ENCODE measurements at places on chromosomes 5 and 9.

DNA sequence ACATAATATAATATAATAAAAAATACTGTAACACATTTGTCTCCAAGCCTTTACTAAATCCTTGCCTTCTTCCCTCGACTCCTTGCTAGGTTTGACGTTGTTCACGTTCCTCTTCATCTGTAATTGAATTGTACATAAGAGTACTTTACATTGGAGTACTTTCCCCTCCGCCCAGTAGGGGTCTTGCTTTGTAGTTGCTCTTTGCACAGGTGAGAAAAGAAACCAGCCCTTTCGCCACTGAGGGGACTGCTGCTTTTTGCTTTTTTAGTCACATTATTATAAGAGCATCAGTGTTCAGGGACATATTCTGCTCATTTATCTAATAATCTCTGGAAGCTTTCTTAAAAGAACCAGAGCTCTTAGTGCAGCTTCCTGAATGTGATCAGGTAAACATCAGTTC lies 115.0 kb downstream of the CETN3 start:
- no peak for DNase-seq

GRCh38 chr5:141402553-141403243 lies at the start of gene PCDHGA9:
PCDHGA9 (plus strand) TSS chr5:141402778; CDS start chr5:141402953, 175 bp downstream.
- DNase-seq, result no peak

- DNase-seq, result no peak
Observed at GRCh38 chr9:94482110-94482509, 72.8 kb upstream of the PCAT7 start.

- DNase-seq, result no peak
Observed at GRCh38 chr5:175436359-175436758, 7.6 kb downstream of the DRD1 start.

- no peak for DNase-seq
Observed at GRCh38 chr5:141680751-141681201, 1.3 kb downstream of the ARAP3 start.

- DNase-seq, result no peak
Observed at GRCh38 chr5:84303315-84303714, 81.4 kb downstream of the EDIL3 start.

- DNase-seq, result no peak
Observed at GRCh38 chr5:157562111-157562581, 13.4 kb downstream of the ADAM19 start.

DNA sequence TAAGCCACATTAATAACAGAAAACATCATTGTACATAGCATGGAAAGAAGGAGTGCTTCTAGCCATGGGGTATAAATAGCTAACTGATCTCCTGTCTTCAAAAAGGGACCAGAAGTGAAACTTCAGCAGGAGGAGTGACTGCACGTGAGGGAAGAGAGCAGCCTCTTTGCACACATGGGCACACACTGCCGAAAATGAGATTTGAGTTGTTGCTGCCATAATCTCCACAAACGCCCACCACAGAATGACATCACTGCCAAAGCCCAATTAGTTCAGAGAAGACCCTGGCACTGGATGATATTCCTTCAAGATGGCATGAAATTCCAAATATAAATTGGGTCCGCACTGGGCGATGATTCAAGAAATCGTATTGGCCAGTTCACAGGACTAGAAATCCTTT lies 238.9 kb upstream of the NR4A3 start:
- no peak for DNase-seq

DNA sequence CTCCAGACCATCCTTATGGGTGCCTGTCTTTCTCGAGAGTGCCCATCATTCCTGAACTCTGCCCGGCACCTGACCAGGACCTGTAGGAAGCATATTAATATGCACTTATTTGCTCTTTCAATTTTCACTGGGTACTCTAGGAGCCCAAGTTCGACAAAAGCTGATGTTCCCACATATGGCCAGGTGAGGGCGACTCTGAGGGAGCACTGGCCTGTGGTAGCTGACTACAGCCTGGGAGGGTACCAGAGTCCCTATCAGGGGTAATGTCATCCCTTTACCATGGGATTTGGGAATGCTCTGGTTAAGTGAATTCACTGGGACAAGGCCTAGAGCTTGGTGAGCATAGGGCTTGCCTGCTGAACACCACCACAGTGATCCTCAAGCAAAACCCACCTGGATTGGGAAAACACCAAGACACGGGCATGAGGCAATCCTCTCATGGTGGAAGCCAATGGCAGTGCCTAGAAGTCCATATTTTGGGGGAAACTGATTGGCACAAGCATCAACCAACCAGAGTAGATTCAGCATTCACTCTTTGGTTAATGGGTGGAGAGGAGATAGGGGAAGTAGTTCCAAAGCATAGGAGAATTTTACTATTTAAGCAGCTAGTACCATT lies 112.2 kb downstream of the MTX3 start:
- no peak for DNase-seq

GRCh38 chr9:36798350-36799065 lies 225.8 kb downstream of the MELK start:
- DNase-seq, result no peak

GRCh38 chr9:111037708-111038330 lies 451 bp downstream of the LPAR1 start:
- DNase-seq, result no peak

- DNase-seq, result no peak
Observed at GRCh38 chr5:173592050-173592669, 24.3 kb downstream of the BOD1 start.

GRCh38 chr5:148855249-148856008 lies 29.0 kb downstream of the ADRB2 start:
- DNase-seq, result no peak

- no peak for DNase-seq
Observed at GRCh38 chr5:10745133-10745532, 15.9 kb downstream of the DAP start.

DNA sequence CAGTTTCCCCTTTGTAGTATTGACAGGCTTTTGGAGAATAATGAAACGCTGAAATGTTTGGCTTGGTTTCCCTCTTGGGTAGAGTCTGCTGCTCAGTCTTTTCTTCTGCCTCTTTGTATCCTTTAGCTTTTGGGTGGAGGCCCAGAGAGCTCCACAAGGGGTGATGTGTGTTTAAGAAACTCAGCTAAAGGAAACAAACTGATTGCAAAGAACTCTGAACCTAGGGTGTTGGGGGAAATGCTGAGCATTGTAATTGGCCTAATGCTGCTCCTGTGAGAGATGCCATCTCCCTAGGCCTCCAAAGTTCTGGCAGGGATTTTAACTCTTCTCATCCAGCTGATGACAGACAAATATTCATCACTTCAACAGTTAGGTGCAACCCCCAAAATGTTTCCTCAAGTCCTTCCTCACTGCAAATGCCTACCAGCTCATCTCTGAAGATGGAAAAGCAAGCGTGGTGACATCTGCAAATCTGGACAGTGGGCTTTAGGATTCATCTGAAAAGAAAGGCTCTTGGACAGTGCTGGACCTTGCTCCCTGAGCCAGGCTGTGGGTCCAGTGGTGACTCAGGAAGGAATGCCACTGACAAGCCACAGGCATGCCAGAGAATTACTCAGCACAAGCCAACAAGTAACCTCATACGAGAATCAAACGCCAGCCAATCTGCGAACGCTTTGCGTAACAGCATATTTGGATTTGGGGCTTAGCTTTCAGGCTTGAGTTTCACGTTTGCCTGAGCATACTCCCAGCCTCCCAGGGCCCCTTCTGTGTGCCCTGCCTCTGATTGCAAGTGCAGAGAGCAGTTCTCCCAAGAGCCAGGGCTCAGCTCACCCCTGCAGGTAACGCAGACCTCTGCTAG lies 30.5 kb upstream of the ZSWIM6 start:
- DNase-seq, result no peak

DNA sequence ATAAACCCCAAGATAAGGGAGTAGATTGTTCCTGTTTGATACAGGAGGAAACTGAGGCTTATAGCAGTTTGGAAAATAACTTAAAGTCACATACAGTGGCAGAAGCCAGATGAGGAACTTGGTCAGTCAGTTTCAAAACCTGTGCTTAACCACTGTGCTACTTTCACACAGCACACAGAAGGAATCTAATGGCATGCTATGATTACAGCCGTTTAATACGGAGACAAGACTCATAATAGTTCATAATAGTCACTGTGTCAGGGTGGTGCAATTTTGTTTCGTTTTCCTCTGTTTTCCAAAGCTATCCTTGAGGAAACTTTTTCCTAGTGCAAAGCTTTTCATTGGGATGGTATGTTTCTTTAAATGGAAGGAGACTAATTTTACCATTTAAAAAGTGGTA lies 112.3 kb downstream of the GCNT1 start:
- no peak for DNase-seq

GRCh38 chr5:134659456-134659855 lies 10.9 kb downstream of the SEC24A start:
- DNase-seq, result no peak

GRCh38 chr9:115088860-115089259 lies 29.1 kb downstream of the TNC start:
- DNase-seq, result no peak

GRCh38 chr9:31824860-31825259 lies 559.6 kb upstream of the ACO1 start:
- no peak for DNase-seq

DNA sequence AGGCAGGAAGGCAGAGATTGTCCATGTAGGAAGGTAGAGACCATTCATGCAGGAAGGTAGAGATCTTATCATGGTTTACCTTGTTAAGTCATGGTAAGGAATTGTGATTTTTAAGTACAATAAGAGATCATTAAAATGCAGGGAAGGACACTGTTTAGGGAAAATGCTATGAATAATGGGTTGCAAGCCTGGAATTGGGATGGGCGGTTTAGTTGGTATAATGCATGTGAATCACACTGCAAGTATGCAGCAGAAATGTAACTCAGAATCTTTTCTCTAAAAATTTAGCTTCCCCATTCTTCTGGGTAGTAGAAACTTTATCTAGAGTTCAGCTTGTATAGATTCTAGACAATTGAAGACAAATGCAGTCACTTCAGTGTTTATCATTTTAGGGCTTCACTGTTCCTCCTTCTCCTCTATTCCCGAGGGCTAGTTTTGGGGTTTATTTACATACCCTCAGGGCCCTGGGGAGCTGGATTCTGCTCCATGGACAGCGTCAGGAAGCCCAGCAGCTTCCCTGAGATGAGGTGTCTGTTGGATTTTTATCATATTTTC lies 212.0 kb downstream of the SREK1 start:
- DNase-seq, result no peak

- DNase-seq, result no peak
Observed at GRCh38 chr9:129287619-129288305, 109.7 kb upstream of the IER5L start.

- no peak for DNase-seq
Observed at GRCh38 chr5:146586752-146587151, 70.8 kb upstream of the GPR151 start.

- DNase-seq, result no peak
Observed at GRCh38 chr5:144328980-144329379, 158.3 kb downstream of the KCTD16 start.

DNA sequence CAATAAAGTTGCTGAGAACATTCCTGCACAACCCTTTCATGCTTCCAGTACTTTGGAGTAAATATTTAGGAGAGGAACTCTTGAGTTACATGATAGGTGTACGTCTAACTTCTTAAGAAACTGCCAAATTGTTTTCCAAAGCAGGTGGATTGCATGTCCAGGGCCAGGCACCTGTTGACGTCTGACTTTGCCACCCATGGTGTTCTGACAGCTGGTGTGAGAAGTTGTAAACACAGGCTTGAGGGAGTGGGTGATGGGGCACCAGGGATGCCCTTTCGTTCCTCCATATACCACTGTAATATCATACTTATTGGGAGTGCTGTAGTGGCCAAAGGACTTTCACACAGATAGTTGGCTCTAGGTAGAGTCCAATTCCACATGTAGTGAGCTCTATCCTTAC lies 352.1 kb downstream of the GADD45G start:
- DNase-seq, result no peak

- no peak for DNase-seq
Observed at GRCh38 chr5:6737043-6737941, 24.1 kb downstream of the TENT4A start.

- no peak for DNase-seq
Observed at GRCh38 chr5:159735036-159735435, 181.2 kb upstream of the ADRA1B start.

GRCh38 chr5:33232731-33233505 lies 207.8 kb upstream of the TARS1 start:
- DNase-seq, result no peak

- DNase-seq, result no peak
Observed at GRCh38 chr9:27355166-27355565, 58.2 kb upstream of the EQTN start.

DNA sequence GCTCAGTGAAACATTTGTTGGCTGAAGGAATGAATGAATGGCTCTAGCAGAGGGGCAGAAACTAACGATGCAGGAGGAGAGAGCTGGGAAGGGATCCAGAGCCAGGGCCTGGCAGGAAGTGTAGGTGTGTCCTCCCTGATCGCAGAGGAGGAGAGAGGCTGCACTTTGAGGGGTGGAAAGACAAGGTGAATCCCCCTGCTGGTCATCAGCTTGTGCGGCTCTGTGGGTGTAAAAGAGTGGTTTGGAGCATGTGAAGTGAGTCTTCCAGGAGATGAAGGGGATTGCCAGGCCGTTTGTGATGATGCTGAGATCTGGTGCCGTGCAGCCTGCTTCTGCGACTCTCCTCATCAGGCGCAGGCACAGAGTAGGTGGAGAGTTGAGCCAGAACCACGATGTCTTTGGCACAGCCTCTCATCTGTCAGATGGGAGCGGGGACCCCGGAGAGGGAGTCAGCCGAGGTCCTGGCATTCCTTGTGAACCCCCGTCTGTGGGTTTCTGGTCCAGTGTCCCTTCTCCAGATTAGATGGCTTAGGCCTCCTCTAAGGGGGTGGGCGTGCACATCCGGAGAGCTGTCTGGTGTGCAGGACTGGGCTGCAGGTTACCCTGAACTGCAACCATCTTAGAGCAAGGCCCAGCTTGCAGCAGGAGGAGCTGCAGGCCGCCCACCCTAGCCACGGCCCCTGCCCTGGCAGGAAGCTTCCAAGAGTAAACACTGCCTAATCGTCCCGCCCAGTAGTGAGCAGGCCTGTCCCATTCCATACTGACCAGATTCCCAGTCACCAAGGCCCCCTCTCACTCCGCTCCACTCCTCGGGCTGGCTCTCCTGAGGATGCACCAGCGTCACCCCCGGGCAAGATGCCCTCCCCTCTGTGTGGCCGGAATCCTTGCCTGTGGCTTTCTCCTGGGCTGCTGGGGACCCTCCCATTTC lies at the start of gene ADAMTS13:
ADAMTS13 (plus strand) TSS at position 753 of the 928 bp plus-strand sequence; CDS start at position 830, 77 bp downstream.
- DNase-seq, result no peak

GRCh38 chr5:36928947-36929346 lies 52.4 kb downstream of the NIPBL start:
- DNase-seq, result no peak

- no peak for DNase-seq
Observed at GRCh38 chr9:99980598-99980997, 74.1 kb downstream of the STX17 start.

Measured in activated T-cell treated with anti-CD3 and anti-CD28 coated beads for 4 hours (primary cell).